KBM-7 (cell line): ENCODE measurements at places on chromosomes 16 and 17.

- no peak for DNase-seq
These were observed 99.2 kb upstream of the CDH8 start for GRCh38 chr16:62135446-62135845.

DNA sequence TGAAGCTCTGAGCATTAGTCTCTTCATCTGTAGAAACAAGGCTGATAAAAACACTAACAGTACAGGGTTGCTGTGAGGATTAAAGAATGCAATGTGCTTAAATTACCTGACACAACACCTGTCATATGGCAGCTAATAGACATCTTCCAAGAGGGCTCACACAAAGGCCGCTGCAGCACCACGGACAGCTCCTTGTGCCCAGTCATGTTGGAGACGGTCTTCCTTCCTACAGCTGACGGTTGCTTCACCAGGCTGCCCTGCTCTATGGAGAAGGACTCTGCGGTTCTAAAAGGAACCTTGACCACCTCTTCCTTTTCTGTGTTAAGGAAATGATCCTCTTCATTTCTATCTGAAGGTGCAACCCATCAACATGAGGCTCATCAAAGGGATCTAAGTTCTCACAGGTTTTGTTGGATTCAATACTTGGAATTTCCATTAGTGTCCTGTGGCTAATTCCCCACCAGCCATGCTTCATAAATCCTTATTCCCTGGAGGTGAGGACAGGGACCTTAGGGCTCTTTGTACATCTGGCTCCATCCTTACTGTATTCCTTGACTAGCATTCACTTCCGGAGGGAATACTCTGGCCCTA, 138.9 kb upstream of the CES5A start:
- peak; percentile 33 for DNase-seq

GRCh38 chr17:63140255-63140654, 174.2 kb downstream of the TANC2 start:
- DNase-seq: peak; percentile 72

- DNase-seq: no peak
These were observed 32.8 kb upstream of the MNT start for GRCh38 chr17:2433696-2434095.

DNA sequence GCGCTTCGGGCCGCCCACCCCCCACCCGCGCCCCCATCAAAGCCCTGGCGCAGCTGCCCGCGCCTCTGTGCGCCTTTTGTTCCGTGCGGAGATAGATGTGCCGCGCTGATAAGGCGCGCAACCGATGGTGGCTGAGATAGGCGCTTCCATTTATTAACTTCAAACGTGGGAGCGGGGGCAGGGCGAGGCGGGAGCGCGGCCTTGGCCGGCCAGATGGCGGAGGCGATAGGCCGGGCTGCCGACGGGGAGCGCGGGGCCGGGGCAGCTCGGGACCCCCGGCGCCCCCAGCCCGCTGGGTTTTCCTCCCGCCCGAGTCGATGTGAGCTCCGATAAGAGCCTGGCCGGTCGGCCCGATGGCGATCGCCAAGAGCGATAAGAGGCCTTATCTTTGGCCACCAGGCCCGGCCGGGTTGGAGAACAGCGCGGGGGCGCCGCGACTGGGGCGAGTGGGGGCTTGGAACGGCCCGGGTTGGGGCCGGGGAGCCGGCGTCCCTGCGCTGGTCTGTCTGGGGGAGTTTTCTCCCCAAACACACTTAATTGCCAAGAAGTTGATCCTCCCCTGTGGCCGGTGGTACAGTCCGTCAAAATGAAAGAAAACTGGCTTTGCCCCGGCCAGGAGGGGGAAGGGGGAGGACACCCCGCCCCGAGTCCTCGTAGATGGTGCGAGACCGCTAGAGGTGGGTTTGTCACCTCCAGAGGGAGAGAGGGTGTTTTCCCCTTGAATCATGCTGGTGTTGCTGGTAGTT, 2.7 kb downstream of the ZFPM1 start:
- DNase-seq: peak; percentile 88

GRCh38 chr17:60745544-60745943, 67.9 kb downstream of the BCAS3 start:
- no peak for DNase-seq

DNA sequence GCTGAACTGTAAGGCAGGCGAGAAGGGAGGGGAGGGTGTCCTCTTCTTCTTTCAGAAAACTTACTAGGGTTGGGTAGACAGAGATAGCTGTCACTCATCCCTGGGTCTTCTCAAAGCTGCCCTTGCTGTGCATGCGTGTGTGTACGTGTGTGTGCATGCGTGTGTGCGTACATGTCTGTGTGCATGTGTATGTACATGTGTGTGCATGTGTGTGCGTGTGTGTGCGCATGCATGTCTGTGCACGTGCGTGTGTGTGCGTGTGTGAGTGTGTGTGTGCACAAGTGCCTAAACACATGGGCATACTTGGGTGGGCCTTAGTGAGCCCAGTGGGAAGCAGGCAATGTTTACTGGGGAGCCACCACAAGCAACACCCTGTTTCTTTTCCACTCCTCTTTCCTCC, 154.8 kb upstream of the TNRC6C start:
- no peak for DNase-seq

GRCh38 chr16:49884033-49885015, 28.4 kb upstream of the ZNF423 start:
- no peak for DNase-seq

- no peak for DNase-seq
These were observed 8.2 kb upstream of the KCNH6 start for GRCh38 chr17:63514974-63515373.

DNA sequence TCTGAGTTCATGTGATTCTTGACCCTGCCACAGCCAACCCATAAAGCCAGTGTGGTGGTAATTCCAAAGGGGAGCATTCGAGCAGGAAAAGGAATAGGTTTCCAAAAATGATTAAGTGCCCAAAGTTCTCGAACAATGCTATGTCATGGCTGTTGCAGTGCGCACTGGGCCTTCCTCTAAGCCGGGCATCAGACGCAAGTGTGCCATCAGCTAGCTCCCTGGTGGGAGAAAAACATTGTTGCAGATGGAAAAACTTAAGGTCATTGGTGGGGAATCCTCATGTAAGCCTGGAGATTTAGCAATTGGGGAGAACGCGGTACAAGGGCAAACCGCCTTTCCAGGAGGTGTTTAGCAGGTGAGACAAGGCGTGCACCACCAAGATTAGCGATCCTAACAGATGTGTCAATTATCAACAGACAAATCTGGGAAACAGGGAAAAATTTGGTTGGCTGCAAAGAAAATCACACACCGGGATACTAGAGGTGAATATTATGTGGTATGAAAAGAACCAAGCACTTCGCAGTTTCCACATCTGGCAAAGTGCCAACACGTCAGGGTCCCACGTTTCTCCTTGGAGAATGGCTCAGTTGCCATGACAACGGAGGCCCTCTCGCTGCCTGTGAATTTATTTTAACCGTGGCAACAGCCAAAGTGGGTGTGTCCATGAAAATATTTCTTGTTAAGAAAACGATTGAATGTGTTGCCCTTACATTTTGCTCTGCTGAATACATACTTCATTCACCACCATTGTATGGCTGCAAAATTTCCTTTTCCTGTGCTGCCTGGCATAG, 118.5 kb upstream of the CACNG5 start:
- no peak for DNase-seq

DNA sequence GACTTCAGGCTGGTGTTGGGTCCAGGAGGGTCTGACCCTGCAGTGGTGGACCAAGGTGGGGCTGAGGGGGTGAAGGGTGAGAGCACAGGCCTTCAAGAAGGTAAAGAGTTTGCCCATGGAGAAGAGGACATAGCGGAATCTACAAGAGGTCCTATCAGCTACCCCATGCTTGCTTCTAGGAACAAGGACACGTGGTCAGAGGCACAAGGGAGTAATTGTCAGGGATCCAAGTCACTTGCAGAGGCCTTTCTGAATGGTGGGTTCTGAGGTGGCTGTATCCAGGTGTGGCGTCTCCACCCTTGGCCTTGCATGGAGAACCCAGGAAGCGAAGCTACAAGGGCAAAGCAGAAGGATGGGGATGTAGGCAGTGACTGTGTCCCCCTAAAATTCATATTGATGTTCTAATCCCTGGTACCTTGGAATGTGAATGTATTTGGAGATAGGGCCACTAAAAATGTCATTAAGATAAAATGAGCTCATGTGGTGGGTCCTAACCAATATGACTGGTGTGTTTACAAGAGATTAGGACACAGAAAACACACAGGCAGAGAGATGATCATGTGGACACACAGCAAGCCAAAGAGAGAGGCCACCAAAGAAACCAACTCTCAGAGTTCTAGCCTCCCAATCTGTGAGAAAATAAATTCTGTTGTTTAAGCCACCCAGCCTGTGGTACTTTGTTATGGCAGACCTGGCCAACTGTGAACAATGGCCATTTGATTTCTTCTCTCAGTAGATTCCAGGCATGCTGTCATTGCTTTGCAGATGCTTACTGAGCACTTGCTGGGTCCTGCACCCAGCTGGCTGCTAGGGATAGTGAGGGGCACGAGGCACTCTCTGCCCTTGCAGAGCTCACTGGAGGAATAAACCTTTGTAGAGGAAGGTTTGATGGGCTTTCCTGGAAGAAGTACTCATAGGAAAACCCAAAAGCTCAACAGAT, 75.8 kb downstream of the UTP18 start:
- no peak for DNase-seq

DNA sequence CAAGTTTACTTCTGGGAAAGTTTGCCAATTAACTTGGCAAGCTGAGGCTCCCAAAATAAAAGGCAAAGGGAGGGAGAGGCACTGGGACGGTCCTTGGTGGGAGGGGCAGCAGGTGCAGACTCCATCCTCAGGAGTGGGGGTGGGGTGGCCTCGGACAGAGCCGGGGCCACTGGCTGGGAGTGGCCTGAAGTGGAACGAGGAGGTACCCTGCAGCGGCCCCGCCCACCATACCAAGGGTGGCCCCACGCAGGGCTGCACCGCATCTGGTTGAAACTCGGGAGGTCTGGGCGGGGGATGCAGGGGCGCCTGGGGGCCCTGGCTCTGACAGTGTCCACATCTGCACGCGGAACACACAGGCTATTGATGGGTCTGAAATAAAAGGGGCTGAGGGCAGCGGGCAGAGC, 42.4 kb upstream of the SLC38A10 start:
- no peak for DNase-seq

DNA sequence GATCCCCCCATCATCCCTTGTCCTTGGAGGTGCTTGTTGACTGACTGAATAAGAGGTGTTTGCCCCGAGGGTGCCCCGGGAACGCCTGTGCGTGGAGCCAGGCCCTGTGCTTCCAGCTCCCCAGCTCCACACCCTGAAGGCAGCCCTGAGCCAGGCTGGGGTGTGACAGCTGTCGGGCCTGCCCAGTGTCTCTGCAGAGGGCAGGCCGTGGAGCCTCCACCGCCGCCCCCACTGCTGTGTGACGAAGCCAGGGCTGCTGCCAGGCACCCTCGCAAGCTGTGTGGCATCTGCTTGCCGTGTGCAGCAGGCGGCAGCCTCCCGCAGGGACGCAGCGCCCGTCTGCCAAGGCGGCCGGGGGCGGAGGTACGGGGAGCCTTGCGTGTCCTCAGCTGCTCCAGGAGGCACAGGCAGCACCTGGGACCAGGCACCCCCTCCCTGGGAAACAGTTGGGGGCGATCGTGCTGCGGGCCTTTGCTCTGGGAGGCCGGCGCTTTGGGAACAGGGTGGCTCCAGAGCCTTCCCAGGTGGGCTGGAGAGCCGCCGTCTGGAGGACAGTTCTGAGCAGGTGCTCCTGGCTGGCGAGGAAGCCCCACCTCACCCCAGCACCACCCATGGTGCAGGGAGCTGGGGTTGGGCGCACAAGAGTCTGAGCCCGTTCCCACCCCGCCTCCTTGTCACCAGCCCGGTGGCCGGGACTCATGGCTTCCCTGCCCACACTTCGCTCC, 26.6 kb downstream of the GSE1 start:
- DNase-seq: no peak

- DNase-seq: peak; percentile 52
These were observed 51.5 kb downstream of the LDHD start for GRCh38 chr16:75065149-75065505.

DNA sequence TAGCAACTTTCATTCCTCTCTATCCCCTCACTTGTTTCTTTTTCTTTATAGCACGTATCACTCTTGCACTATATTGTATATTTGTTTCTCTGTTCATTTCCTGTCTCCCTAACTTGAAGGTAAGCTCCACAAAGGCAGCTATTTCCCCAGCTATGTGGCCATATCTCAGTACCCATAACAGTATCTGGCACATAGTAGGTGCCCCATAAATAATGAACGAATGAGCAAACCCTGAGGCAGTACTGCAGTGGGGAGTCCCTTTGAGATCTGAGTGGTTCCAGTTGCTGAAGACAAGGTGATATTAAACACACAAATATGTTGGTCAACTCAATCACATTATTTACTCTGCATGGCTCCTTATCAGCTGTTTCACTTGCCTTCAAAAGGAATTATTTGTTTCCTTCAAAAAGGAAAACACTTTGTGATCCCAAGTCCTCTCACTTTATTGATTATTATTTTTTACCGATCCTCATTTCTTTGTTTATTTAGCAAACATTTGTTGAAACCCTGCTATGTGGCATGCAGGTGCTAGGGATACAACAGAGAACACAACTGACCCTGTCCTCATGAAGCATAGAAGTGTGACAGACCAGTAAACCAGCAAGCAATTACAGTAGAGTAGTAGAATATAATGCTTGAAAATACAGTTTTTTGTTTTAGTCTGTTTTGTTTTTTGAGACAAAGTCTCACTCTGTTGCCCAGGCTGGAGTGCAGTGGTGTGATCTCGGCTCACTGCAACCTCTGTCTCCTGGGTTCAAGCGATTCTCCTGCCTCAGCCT, 5.7 kb upstream of the ADAP2 start:
- no peak for DNase-seq

DNA sequence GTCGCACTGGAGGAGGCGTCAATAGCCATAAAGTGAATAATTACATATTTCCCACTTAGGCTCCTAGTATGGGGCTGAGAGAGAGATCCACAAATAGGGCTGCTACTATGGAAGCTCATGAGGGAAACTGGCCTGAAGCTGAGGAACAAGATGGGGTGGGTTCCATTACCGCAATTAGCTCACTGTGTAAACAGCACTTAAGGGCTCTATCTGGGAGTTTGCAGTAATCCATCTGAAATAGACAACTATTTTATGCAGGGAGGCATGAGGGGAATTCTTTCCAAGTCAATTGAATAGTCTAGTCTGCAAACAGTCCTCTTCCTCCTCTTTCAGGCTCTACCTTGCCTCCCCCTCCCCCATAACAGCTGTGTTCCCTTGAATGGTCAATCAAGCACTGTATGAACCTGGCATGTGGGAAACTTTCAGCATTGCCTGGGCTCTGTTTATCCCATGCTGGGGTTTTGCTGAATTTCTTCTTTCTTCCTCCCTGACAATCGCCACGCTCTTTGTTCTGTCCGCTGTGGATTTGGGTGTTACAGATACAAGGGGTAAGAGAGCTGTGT, 56.1 kb upstream of the MAF start:
- DNase-seq: no peak

GRCh38 chr17:38851434-38851833, 2.1 kb downstream of the RPL23 start:
- DNase-seq: no peak

DNA sequence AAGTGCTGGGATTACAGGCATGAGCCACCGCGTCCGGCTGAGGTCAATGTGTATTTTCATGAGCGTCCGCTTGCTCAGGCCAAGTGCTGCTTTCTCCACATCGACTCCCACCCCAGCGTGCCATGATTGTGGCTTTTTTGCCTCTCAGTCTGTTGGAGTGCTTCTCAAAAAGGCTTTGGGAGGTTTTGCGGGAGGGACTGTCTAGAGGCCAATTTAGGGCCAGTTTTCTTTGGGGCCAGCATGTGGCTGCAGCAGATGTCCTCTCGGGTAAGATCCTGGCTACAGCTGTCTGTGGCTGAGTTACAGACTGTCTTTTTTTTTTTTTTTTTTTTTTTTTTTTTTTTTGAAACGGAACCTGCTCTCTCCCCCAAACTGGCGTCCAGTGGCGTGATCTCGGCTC, 6.5 kb downstream of the C16orf90 start:
- DNase-seq: no peak
